ENCODE measurements at places on chromosomes 2 and 18. TPM values are rescaled to one million over a fixed set of nuclear protein-coding genes. Genes with fewer than 3 reads are reported as not detected.

Gene NEB
- 0.43 TPM for total RNA-seq

Gene ADAM23
- 3.1 TPM for total RNA-seq

Gene TBR1
- total RNA-seq = not detected

Gene TCF23
- not detected for total RNA-seq

Gene TUBB8B
- total RNA-seq = not detected

Gene KRCC1
- 21.6 TPM for total RNA-seq

Gene EHD3
- total RNA-seq = 1.6 TPM

Gene VAMP5
- total RNA-seq = 66.7 TPM

GRCh38 chr2:133417415-133417814, 150.8 kb downstream of the NCKAP5 start:
- DNase-seq = no peak

DNA sequence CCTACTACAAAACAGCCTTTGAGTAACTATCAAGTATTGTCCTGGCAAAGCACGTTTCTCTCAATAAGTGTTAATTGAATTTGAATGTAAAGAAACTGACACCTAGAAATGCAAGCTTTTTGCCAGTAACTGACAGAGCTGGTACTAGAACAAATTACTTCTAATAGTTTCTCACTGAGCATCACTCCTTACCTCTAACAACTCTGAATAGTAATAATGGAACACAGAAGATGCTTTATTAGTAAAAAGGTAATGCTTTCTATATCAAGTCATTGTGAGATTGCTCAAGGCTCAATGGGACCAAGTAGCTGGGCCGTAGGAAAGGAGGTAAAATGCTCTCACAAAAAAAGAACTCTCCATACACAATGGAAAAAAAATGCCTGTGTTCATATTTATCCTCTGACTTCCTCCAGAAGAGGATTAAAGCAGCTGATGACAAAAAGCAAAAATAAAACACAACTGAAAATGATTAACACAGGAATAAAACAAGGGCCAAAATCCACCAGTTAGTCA, 11.8 kb downstream of the RASGRP3 start:
- DNase-seq = no peak

DNA sequence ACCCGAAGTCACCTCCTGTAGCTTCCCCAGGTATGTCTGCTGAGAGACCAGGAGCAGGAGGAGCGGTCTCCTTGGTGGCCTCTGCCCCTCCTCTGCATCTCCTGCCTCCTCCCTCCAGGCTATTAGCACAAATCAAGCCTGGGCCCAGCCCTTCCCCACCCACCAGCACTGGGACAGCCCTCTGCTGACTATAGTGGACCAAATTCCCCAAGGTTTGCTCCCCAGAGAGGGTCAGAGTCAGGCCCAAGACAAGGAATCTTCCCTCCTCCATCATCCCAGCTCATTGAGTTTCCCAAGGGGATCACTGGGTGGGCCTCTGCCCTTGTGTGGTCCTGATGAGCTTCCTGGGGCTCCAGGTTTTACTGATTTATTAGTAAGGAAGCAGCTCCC, 62.1 kb downstream of the EMILIN2 start:
- DNase-seq = no peak

GRCh38 chr2:18057657-18058056, 179.2 kb downstream of the KCNS3 start:
- DNase-seq = no peak

GRCh38 chr2:137888845-137889244, 75.4 kb upstream of the HNMT start:
- no peak for DNase-seq

GRCh38 chr18:12658426-12659138, 675 bp upstream of the SPIRE1 start:
- no peak for DNase-seq

DNA sequence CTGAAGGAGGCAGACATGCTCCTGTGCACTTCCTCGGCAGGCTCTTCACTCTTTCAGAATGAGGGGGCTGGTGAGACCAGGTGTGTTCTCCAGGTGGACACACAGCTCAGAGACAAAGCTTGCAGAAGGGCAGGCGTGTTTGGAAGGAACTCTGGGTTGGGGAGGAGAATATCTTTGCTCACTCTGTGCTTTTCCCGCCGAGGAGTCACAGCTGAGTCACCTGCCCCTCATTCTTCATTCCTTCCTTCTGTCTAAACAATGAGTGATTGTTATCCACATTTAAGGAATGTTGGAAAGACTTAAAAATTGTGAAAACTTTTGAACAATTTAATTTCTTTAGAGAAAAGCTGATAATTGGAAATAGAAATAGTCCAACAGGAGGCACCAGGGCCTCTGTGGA, 126.3 kb upstream of the TPO start:
- DNase-seq = no peak

DNA sequence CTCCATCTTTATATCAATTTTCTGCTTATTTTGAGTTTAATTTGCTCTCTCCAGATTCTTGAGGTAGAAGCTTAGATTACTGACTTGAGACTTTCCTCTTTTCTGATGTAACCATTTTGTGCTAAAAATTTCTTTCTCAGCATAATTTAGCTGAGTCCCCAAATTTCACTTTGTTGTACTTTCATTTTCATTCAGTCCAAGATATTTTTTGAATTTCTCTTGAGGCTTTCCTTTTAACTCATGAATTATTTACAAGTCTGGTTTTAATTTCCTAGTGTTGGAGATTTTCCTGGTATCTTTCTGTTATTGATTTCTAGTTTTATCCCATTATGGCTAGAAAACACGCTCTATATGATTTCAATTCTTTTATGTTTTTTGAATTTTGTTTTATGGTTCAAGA, 144.7 kb upstream of the PGAP1 start:
- DNase-seq = no peak

DNA sequence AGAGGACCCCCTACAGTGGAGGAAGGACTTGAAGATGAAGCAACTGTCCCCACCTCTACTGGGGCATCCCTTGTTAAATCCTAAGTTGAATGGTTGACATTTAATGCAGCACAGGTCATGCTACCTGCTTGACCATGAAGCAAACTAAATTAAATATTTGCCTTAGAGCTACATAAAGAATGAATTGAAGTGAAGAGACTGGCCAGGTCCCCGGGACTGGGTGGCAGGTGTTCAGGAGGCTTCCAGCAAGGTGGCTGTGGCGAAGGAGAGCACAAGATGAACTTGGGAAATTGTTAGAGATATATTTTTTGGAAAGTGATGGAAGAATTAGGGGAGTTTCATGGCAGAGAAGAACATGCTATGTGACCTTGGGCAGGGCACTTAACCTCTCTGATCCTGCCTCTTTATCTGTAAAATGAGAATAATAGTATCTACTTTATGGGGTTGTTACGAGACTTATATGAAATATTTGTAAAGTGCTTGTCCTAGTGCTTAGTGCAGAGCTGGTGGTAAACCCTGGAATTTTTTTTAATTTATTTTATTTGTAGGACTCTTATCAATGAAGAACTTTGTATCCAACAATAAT, 37.3 kb downstream of the EFR3B start:
- no peak for DNase-seq

DNA sequence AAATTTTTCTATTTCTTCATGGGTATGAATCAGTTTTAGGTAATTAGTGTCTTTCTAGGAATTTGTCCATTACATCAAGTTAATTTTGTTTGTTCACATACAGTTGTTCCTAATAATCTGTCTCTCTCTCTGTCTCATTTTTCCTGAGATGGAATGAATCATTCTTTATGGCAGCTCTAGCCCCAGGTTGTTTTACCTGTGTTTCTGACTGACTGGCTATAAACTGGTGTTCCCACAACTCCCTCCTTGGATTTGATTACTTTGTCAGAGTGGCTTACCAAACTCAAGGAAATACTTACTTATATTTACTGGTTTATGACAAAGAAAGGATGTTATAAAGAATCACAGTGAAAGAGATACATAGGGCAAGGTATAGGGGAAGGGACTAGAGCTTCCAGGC, 15.1 kb downstream of the ADNP2 start:
- DNase-seq = no peak

GRCh38 chr18:46474487-46475389, 182.3 kb downstream of the LOXHD1 start:
- no peak for DNase-seq

DNA sequence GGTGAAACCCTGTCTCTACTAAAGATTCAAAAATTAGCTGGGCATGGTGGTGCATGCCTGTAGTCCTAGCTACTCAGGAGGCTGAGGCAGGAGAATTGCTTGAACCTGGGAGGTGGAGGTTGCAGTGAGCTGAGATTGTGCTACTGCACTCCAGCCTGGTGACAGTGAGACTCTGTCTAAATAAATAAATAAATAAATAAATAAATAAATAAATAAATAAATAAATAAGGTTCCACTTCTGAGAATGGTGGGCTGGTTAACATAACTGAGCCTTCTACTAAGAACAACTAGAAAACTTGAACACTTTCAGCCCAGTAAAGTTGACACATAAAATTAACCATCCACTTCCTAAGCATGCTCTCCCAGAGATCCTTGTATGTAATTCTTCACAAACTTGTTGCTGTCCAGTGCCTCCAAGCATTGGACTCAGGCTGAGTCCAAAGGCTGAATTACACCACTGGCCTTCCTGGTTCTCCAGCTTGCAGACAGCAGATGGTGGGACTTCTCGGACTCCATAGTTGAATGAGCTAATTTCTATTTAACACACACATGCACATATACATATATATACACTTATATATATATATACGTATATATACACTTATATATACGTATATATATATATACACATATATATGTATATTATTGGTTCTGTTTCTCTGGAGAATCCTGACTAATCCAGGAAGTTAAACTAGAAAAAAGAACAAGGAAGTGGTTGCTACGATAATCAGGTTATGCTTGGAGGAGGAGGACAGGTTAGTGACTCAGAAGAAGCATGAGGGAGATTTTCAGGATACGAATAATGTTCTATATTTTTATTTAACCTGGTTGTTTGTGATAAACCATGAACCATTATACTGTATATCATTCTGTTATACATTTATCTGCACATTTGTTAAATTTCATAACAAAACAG, 348.8 kb downstream of the METTL4 start:
- no peak for DNase-seq

GRCh38 chr2:186595219-186595618, 5.4 kb downstream of the ITGAV start:
- DNase-seq = no peak

GRCh38 chr2:217517402-217517801, 485.4 kb downstream of the TNS1 start:
- no peak for DNase-seq

DNA sequence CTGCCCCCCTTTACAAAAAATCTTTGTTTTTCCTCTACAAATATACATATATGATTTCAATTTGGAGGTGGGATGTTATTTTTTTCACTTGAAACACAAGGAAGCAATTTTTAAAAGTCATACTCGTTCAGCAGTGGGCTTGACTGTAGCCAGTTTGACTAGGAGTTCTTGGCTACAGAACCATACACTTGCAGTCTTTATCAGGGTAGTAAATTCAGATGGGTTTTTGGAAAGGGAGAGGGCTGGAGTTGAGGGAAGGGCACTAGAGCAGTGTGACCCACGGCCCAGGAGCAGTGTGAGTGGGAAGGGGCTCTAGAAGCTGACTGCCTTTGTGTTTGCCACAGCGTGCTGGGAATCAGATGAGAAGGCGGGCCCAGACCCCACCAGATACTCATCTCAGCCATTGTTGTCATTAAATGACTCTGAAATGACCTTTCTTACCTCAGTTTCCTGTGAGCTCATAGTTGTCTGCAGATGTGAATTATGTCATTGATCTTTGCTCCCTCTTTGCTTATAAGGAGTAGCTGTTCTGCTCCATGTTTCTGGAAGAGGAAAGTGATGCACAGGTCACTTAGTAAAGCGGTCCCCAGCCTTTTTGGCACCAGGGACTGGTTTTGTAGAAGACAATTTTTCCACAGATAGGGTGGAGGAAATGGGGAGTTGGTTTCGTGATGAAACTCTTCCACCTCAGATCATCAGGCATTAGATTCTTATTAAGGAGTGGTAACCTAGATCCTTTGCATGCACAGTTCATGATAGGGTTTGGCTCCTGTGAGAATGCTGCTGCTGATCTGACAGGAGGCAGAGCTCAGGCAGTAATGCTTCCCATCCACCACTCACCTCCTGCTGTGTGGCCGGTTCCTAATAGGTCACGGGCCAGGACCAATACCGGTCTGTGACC, 116.8 kb downstream of the SPTBN1 start:
- no peak for DNase-seq

DNA sequence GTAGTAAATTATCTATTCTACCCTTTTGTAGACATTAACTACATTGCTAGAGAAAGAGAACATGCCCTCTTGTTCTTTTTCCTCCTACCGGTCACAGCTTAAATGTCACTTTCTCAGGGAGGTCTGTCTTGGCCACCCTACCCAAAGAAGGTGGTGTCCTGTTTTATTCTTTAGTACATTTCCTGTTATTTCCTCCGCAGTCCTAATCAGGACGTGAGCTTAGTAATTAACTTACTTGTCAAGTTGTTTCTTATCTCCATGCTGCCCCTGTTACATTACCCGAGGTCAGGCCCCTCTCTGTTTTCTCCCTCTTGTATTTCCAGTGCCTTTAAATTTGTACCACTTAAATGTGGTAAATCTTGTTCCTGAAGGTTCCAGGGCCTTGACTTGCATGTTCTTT, 73.7 kb upstream of the RMDN2 start:
- DNase-seq = no peak

DNA sequence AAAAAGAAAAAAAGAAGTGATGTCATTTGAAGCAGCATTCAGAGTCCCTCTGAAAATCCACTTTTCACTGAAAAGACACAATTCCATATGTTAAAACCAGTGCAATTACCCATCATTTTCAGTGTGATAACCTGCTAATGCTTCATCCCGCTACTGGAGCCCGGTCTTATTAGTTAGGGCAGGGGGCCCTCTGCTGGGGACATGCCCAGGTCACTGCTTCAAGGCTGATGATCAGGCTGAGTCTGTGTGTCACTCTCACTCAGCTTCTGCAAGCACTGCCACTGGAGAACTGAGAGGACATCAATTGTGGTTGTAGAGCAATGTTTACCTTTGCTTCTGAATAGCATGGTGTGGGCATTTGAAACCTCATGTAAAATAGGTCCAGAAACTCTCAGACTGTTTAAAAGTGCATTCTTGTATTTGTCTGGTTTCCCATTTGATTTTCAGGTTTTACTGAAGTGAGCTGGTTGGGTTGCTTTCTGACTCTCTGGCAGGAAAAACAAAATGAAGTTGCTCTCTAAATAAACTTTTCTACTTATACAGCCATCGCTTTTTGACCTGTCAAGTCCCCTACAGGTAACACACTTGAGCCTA, 49.2 kb upstream of the NXPH2 start:
- peak; percentile 32 for DNase-seq

DNA sequence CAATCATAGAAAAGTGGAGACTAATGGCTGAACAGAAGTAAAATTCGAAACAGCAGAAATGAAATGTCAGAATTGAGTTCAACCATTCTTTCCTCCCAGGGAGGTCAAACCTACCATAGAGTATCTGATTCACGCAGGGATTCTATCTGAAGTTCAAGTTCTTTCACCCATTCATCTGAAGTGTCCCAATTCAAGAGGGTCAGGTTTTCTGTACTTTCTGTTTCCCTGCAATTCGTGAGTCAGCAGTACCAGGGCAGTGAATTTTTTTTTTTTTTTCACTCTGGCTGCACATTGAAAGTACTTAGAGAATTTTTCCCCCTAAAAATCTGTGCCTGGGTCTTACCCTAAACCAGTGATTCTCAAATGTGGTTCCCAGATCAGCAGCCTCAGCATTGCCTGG, 40.9 kb upstream of the CCDC88A start:
- no peak for DNase-seq

Data from activated naive CD8-positive, alpha-beta T cell treated with anti-CD3 and anti-CD28 coated beads, Interleukin-2, amount 10 ng/mL, durations not matched to agents 7 days and 5 days (primary cell).